ENCODE measurements at places on chromosomes 7 and 10.

DNA sequence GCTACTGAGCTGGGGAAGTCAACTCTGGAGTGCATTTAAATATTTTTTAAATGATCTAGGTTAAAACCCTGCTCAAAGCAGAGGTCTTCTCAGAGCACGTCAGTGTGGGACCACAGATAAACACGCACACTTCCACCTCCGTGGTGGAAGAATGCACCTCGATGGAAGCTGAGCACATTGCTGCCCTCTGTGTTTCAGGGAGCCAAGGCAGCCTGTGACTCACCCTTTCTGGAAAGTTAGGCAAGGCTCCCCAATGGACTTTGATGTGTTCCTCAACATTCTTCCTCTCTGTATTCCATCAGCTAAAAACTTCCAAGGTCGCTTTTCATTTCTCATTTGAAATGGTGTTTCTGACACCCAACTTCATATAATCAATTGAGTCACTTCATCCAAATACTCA is 170.8 kb upstream of the KMT2E start:
- DNase-seq = no peak

GRCh38 chr7:84821671-84822534 is 365.0 kb downstream of the SEMA3D start:
- no peak for DNase-seq

- DNase-seq = no peak
Observed at GRCh38 chr10:78173360-78174015, 139.8 kb downstream of the RPS24 start.

DNA sequence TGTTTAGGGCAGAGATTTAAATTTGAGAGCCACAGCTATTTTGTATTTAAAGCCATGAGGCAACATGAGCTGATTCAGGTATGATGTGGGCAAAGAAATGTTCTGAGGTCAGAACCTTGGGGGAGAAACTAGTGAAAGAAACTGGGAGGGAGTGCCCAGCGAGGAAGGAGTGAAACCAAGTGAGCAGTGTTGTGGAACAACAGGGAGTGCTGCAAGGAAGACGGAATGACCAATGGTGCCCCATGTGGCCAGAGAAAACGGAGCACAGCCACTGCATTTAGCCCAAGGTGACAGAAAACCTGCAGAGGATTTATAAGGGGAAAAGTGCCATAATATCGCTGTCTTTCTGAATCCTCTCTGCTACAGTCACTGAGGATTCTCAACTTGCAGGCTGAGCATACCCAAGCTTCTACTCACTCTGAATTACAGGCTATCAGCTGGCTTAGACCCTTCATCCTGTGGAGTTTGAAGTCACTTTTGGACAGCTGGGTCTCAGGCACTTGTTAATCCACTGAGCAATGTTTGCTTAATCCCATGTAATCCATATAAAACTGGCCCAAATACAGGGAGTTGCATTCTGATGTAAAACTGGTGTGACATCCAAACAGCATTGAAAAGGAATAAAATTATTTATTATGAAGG is 777.3 kb downstream of the CCSER2 start:
- no peak for DNase-seq

GRCh38 chr10:1653321-1653720 is 84.0 kb downstream of the ADARB2 start:
- no peak for DNase-seq

DNA sequence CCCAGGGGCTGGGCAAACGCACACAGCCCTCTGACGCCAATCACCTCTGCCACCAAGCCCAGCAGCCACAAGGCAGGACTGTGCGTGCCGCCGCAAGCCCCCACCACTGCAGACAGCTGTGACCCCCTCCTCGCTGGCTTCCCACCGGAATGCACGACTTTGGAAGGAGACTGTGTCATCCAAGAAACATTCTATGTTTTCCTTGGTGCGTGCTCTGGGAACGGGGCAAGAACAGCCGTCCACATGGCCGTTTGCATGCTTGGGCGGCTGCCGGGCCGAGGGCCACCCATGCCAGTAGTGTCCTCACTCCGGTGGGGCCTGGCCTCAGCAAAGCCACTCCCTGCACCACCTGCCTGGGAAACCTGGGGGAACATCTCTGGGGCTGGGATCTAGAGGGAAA is 17.6 kb upstream of the ELN start:
- DNase-seq = no peak

- DNase-seq = no peak
Observed at GRCh38 chr10:3425716-3426115, 253.1 kb upstream of the PITRM1 start.

- DNase-seq = no peak
Observed at GRCh38 chr7:101792051-101792681, 25.3 kb upstream of the CUX1 start.

DNA sequence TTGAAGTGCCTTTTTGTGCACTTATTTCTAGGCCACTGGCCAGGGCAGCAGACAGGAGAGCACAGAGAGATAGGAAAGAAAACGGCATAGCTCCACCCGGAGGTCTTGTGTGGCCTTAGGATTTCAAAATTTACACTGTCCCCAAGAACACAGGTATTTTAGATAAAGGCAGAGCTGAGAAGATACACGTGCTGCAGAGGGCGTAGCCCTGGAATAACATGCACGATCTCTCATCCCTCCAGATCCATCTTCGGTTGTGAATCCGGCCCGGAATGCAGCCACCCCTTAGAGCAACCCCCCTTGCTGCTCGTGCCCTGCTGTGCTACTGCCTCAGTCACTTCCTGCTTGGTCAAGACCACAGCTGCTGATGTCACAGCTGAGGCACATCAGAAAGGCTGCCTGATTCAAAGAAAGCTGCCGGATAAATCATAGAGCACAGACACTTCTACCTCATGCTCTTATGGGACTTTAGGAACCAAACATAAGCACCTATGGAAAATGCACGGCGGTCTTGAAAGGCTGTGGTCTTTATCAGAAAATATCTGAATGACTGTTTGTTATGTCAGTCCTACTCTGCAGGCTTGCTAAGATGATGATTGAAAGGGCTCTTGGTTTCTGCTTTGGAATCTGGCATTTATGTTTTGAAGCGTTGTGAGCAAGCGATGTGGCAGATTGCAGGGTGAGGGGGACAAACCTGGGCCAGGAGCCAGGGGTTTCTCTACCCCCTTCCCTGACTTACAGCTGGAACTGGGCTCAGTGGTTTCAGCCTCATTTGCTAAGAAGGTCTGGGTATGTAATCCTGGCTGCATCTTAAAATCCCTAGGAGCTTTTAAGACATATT is 152.0 kb downstream of the SVIL start:
- DNase-seq = peak; percentile 60

GRCh38 chr7:99380823-99381663 is 6.5 kb downstream of the ARPC1B start:
- peak; percentile 89 for DNase-seq

GRCh38 chr7:81301815-81302214 is 383.0 kb upstream of the SEMA3C start:
- DNase-seq = no peak
